ENCODE measurements at places on chromosomes 1 and 21. TPM values are rescaled to one million over a fixed set of nuclear protein-coding genes. Genes with fewer than 3 reads are reported as not detected.

The CLCNKB gene
- total RNA-seq = not detected

The FNDC5 gene
- 0.44 TPM for total RNA-seq

The GNG12 gene
- 65.4 TPM for total RNA-seq

The AK5 gene
- total RNA-seq = not detected

The CHI3L2 gene
- total RNA-seq = 1.3 TPM

The ASAP3 gene
- total RNA-seq = 29.4 TPM

DNA sequence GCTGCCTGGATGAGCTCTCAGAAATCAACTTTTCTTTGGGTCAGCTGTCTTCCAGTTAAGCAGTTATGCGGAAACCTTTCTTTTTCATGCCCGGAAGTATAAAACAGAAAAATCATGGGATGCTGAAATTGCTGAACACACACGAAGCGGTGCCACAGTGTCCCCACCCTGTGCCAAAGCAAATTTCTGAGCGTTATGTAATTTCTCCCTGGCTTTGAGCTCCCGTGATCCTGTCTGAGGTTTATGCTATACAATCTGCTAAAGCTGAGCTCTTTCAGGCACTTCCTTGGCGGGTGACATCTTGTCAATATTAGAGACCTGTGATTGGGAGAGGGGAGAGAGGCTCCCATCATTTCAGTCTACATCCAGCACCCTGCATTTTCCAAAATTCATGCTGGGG lies 201.7 kb downstream of the ROR1 start:
- no peak for DNase-seq

DNA sequence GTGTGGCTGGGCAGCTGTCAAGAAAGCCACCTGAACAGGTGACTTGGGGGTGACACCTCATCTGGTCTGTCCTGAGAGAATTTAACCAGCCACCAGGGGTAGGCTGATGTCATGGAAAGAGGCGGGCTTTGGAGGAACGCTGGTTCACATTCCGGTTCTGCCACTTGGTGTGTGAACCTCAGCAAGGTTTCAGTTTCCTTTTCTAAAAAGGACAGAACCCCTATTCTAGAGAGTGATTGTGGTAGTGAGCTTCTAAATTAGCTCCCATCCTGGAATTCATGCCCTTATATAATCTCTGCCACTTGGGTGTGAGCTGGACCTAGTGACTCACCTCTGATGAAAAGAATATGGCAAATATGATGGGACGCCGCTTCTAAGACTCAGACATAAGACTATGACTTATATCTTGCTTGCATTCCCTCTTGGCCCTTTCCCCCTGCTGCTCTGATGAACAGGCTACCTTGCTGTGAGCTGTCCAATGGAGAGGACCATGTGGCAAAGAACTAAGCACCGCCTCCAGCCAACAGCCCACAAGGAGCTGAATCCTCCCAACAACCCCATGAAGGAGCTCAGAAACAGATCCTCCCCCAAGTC lies 332.1 kb downstream of the RRAGC start:
- no peak for DNase-seq

DNA sequence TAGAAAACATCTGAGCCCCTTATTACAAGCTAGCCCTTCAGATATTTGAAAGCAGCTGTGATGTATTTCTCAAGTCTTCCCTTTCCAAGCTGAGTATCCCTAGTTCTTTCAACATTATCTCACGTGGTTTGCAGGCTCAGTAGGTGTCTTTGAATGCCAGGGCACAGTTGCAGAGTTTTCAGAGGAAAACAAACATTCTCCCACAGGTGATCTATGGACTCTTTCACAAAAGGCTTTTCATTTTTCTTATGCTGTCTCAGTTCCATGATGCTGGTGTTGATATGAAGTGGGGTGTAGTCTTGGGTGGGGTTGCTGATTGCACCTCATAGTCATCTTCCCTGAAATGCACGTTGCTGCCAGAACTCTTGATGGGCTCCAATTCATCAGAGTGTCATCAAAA lies 17.3 kb downstream of the CACNA1E start:
- DNase-seq = no peak

DNA sequence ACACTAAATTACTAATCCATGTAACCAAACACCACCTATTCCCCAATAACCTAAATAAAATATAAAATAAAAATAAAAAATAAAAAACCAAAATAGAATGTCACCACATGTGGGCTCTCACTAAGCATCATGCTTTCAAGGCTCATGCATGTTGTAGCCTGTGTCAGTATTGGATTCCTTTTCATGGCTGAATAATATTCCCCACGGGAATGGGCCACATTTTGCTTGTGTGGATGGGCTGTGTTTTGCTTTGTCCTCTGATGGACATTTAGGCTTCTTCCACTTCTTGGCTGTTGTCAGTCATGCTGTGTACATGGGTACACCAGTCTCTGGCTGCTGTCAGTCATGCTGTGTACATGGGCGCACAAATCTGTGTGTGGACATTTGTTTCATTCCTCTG lies 3.2 kb downstream of the KRTAP10-6 start:
- no peak for DNase-seq

- DNase-seq = no peak
These were observed 56.0 kb upstream of the ABCG1 start for GRCh38 chr21:42162831-42163510.

All from esophagus squamous epithelium (tissue), 5 donors.